ENCODE measurements at places on chromosomes 5 and 9.

DNA sequence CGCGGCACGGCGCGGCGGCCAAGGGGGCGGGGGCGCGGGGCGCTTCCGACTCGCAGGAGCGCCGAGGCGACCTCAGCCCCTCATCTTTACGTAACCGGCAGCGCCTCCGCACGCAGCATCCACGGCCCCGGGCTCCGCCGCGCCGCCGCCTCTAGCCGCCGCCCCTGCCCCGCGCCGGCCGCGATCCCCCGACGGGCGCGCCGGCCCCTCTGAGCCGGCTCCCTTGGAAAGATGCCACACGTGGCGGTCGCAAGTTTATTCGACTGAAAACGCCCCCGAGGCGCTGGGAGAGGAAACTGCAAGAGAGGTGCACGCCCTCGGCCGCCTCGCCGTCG lies 1.0 kb downstream of the KLF9 start:
- DNase-seq, result peak; percentile 55

DNA sequence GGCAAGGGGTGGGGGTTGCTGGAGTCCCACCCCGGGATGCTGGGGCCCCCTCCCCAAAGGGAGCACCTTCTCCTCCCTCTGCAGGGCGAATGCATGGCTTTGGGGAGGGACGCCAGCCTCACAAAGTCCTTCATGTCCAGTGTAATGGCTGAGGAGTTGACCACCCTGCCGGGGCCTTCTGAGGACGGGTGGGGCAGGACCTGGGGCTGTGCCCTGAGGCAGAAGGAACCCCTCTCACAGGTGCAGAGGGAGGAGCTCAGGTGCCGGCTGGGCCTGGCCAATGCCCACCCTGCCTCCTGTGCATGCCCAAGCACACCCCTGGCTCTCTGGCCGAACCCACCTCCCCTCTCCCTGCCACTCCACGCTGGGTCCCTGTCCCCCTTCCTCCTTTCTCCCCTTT lies 64.3 kb upstream of the RNU6ATAC start:
- DNase-seq, result no peak

GRCh38 chr9:127931092-127931881 lies 710 bp upstream of the PIP5KL1 start:
- DNase-seq, result no peak

- DNase-seq, result no peak
Measured at GRCh38 chr5:44389090-44389822, at the start of gene FGF10. FGF10 (minus strand) TSS chr5:44389420; CDS start chr5:44388682, 738 bp downstream.

DNA sequence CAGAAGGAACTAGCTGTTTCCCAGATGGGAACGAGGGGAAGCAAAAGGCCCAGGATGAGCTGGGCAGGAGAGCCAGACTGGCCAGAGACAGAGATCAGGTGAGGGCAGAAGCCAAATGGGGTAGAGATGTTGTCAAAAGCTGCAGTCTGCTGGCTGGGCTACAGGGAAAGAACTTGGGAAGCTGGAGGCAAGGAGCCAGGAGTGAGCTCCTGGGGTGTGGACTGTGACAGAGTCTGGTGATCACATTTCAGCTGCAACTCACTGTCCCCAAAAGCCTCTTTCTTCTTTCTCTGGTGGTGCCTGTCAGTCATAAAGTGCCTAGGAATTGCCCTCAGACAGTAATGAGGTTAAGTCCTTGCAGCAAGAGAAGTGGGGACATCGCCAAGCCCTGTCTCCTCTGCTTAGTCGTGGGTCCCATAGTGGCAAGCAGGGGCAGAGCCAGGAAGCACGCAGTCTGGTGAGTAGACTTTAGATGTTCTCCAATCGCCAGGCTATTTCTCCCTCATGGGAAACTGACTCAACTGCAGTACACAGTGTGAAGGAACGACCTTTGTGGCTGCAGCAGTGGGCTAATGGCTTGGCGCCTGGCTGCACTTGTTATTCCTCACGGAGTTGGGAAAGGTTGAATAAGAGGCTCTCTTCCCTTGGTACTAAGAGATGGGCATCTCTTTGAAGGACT lies 2.5 kb upstream of the FSD1L start:
- DNase-seq, result no peak
